Stimulated activated CD8-positive, alpha-beta memory T cell treated with anti-CD3 and anti-CD28 coated beads, Interleukin-4, amount 100 ng/mL, for 4 hours (primary cell): ENCODE measurements at places on chromosomes 3 and 15.

- no peak for DNase-seq
These were observed 36.7 kb downstream of the CIP2A start for GRCh38 chr3:108552267-108553159.

DNA sequence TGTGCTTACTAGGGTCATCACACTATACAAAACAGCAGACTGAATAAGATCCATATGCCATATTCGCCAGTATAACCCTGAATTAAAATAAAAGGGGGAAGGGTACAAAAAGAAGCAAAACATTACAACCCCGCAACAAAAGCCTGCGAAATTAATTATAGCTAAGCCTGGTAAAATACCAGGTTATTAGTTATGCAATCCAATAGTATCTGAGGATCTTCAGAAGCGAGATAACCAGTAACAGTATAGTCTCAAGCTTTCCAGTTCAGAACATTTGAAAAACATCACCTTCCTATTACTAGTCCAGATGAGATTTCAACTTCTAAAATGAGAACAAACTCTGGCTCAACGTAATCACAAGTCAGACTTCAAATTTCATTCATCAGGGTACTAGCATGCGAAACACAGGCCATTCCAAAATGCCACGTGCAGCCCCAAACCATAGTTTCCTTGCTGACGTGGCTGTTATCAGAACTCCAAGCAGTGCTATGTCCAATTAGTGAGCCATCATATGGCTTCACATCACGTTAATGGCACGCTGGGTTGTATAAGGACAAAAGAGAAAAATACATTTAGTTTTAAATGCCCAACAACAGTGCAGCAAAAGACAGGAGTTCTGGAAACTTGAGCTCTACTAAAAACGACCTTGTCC lies 1.1 kb downstream of the SSR3 start:
- DNase-seq = no peak

DNA sequence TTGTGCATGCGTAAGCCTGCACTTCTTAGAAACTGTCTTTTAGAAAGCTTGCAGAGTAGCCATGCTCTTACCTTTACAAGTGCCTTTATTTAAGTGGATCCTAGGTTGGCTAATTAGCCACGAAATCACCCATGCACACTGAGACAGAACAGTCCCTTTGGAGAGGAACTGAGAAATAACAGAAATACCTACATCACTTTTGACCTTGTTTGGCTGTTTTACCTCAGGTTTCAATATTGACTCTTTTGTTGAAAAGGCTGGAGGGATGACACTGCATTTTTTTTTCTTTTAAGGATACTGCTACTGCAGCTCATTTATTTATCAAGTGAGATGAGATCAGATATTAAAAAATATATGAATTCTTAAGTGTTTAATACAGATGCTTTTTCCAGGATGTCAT lies 155.6 kb upstream of the GOLIM4 start:
- DNase-seq = no peak

- DNase-seq = no peak
These were observed 292 bp downstream of the USP4 start for GRCh38 chr3:49339581-49339940.

GRCh38 chr3:43288850-43289249 lies 2.5 kb downstream of the SNRK start:
- DNase-seq = no peak

- no peak for DNase-seq
These were observed 509.6 kb downstream of the IGSF11 start for GRCh38 chr3:118525077-118525476.

GRCh38 chr3:172675441-172676193 lies 35.2 kb downstream of the NCEH1 start:
- DNase-seq = no peak

DNA sequence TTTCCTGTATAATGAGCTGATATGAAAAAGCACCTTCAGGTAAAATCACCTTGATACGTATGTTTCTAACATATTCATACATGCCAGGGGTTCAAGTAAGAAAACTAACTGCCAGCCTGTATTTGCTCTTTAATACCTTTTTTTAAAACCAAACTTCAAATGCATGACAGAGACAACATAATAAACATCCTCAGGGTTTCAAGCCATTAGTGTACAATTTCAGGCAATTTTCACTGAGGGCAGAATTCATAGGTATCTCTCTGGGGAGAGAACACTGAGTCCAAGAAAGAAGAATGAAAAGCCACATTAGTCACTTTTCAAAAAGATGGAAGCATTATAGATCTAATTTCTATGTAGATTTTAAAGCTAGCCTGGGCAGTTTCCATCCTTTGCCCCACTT lies 26.9 kb downstream of the MINDY4B start:
- DNase-seq = no peak

GRCh38 chr3:166457382-166457781 lies 620.2 kb upstream of the BCHE start:
- no peak for DNase-seq

DNA sequence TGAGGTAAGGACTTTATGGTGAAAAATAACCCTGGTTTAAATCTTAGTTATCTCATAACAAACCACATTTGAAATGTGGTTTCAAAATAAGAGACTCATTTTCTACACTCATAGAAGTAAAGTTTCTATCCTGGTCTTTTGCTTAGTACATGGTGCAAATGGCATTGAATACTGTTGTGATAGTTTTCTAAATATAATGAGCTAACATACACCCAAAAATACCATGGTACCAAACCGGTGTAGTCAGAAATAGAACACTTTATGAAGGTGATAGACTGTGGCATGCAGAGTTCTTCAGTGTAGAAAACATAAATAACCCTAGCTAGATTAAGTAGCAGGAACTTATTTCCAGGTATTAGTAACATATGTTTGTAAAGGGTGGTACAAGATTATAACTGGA lies 629.4 kb downstream of the PLOD2 start:
- no peak for DNase-seq

- no peak for DNase-seq
These were observed 188.7 kb upstream of the EIF1B start for GRCh38 chr3:40120806-40121205.

- no peak for DNase-seq
These were observed 13.6 kb downstream of the LRRC3B start for GRCh38 chr3:26636096-26636727.

DNA sequence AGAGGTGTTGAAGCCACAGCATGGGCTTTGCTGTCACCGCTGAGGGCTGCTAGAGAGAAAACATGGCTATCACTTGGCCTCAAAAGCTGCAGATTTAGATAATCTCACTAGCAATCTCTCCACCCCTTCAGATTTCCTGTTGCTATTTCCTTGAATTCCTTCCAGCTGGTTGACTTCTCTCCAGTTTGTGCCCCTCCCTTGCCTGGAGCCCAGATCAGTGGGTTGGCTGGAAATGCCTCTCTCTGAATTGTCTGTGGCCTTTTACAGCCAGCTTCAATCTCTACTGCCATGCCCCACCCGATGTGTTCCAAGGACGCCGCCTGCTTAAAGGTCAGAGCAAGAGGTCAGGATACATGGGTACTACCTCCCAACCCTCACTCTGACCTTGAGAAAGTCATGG lies 294.1 kb downstream of the NTRK3 start:
- no peak for DNase-seq

- DNase-seq = no peak
These were observed 56.2 kb downstream of the LINGO1 start for GRCh38 chr15:77576538-77576937.

- DNase-seq = no peak
These were observed 44.0 kb upstream of the BCL6 start for GRCh38 chr3:187788984-187789857.
